ENCODE measurements at places on chromosomes 4 and X.

- no peak for DNase-seq
These were observed 259.1 kb downstream of the CAMK2D start for GRCh38 chr4:113502476-113502875.

- DNase-seq, result no peak
These were observed 567.8 kb downstream of the GBA3 start for GRCh38 chr4:23260511-23260910.

- DNase-seq, result no peak
These were observed 373.5 kb upstream of the ARX start for GRCh38 chrX:25389266-25389665.

- DNase-seq, result no peak
These were observed 146.8 kb downstream of the PPP3CA start for GRCh38 chr4:101200561-101200960.

DNA sequence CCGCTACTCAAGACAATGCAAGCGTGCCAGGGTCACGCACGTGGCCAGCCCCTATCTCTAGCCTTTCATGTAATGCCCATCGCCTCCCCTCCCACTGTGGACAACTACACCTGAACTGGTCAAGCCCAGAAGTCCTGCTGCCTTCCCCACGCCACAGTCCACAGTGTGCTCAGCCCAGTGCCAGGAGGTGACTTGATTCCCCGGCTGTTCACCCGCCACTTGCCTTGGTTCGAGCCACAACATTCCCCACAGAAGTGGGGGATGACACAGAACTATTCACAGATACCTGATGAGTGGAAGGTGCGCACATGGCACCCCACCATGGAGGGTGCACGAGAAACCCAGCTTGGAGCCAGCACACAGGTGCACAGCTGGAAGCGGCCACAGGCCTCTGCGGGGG, 6.8 kb downstream of the ARHGAP4 start:
- DNase-seq, result no peak

- DNase-seq, result no peak
These were observed 10.4 kb downstream of the OGT start for GRCh38 chrX:71543316-71543715.

DNA sequence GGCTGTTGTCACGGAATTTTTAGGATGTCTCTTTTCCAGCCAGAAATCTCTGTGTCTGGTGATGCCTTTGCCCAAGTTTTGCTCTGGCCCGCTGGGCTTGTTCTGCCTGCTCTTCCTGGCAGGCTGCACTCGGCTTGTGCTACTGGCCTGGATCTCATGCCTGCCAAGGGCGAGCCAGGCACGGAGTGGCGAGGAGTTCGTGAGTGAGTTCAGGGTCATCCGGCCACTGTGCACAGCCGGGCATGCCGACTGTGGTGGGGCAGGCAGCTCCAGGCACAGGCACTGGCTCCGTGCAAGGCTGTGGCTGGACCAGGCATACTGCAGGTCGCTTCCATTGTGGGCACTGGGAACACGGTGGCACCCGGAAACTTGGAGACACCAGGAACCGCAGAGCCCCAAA, 129.1 kb downstream of the ARHGAP10 start:
- no peak for DNase-seq

Data from glutamatergic neuron (in vitro differentiated cells).